ENCODE measurements at places on chromosomes 5 and 9.

DNA sequence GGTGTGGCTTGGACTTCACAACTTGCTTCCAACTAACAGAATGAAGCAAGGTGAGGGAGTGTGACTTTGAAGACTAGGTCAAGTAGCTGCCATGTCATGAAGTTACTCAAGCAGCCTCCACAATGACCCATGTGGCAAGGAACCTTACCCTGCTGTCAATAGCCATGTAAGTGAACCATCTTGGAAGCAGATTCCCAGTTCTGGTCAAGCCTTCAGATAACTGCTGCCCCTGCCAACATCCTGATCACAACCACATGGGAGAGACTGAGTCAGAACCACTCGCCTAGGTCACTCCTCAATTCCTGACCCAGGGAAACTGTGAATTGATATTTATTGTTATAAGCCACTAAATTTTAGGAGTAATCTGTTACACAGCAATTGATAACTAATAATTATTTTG, 10.9 kb downstream of the ZCCHC10 start:
- no peak for DNase-seq

DNA sequence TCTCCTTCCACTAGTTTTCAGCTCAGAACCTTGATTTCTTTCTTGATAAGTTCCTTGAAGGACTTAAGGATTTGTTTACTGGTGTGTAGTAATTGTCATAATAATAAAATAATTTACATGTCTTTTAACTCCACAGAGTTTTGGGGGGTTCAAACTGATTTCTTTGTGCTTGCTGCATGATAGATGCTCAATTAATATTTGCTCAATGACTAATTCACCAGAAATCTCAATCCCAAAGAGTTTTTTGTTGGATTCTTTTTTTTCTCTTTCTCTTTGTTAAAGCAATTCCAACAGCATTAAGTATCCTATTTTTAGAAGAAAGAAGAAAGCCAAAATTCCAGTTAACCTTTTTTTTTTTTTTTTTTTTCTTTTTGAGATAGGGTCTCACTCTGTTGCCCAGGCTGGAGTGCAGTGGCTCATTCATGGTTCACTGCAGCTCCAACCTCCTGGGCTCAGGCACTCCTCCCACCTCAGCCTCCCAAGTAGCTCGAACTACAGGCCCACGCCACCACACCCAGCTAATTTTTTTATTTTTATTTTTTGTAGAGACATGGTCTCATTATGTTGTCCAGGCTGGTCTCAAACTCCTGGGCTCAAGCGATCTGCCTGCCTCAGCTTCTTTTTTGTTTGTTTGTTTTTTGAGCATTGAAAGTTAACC, 10.8 kb downstream of the FAF2 start:
- DNase-seq: no peak

- DNase-seq: no peak
Observed at GRCh38 chr5:5739490-5739945, 317.0 kb downstream of the ICE1 start.

DNA sequence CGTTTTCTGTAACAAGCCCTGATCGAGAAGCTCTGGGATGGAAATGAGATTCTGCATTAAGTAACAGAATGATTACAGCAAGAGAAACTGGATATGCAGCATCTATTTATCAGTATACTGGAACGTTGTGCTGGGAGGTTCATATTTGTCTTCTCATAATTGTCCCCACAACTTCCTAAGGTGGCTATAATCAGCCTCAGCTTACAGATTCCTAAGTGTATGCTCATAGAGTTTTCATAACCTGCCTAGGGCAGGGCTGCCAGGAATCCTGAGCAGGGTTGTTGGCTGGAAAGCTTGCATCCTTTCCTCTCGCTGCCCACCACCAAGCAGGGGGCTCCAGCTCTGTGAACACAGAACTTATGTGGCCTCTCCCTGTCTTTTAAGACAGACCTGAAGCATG, 70.2 kb downstream of the FNBP1 start:
- DNase-seq: no peak

DNA sequence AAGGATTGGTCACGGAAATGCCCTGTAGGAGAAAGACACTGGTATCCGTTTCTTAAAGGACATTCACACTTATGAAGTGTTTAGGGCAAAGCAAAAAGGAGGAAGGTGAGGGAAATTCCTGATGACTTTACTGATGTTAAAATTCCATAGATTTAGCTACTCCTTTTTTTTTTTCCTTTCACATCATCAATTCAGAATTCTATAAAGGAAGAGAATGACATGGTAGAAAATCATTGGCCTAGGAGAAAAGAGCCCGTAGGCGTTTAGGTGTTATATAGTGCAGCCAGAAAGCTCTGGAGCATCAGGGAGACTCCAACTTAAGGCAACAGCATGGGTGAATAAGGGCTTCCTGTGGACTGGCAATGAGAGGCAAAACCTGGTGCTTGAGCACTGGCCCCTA, at the start of gene TSLP:
Gene TSLP (plus strand): TSS at position 301 of the 400 bp plus-strand sequence. CDS start 178 bp downstream, outside the sequence.
- no peak for DNase-seq

- peak; percentile 74 for DNase-seq
Observed at GRCh38 chr9:129496473-129497004, 124.4 kb downstream of the C9orf50 start.

- no peak for DNase-seq
Observed at GRCh38 chr5:81638471-81638870, 112.4 kb downstream of the SSBP2 start.

GRCh38 chr9:19026375-19026774, 6.6 kb downstream of the SAXO1 start:
- DNase-seq: no peak

DNA sequence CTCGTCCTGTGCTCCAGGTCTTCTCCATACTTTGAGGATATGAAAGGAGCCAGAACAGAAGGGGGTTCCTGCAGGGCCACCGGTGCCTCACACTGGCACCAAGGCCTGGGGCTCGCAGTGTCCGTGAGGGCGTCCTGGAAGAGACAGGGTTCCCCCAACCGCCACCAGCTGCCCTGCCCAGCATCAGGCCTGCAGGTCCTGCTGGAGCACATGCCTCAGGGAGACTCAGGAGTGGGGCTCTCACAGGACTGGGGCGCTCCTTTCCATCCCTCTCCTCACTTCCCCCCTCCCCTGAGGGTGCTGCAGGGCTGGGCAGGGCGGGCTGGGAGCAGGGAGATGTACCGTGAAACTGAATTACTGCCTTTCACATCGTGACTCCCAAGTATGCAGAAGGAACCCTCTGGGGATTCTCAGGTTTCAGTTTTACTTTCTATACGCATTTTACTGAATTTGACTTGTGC, 31.7 kb downstream of the CEP72 start:
- no peak for DNase-seq

GRCh38 chr5:43219120-43219519, 27.1 kb downstream of the NIM1K start:
- no peak for DNase-seq

DNA sequence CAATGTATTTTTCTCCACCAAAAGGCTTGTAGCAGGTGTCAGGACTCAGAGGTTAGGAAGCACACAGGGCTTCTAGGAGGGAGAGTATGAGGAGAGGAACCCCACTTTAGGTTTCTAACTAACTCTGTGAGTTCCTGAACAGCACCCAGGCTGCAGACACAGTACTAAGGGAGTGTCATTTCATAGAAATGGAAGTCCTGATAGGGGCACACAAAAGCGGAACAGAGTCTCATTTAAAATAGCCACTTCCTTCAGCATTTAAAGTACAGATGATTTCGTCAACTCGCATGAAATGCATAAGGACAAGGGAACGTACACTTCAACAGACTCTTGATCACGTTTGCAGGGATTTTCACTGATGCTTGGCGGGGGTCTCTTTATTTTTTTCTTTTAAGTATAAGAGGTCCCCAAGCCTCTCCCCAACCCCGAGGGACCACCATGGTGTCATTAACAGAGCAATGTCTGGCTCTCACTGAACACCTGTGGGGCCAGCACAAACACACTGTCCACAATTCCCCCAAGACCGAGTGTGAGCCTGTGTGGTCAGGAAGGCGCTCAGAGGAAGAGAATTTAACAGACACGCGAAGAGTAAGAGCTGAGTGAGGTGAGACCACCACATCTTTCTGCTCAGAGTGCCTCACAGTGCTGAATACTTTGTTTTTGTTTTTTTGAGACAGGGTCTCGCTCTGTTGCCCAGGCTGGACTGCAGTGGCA, 82.3 kb downstream of the SECISBP2 start:
- DNase-seq: no peak

DNA sequence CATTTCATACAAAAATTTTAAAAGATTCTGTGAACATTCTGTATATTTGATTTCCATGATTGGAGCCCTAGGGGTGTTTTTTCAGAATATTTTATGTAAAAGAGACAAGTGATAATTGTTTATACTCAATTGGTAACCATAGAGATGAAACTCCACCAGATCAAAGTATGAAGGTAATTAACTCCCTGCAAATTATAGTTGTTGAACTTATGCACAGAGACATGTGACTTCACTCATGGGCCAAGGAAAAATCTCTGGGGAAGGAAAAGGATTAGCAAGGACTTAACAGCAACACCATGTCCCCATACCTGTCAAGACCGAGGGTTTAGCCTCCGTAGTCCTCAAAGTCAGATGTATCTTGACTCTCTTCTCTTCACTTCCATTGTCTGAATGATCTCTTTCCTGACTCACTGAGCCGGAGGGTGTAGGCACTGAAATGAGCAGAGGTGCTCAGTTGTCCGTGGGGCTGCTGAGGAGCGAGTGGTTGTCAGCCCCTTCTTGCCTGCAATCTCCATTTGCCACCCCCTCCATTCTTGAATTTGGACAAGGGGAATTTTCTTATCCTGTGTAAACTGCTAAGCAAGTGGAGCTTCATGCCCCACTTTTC, 17.5 kb upstream of the CXCL14 start:
- DNase-seq: no peak

DNA sequence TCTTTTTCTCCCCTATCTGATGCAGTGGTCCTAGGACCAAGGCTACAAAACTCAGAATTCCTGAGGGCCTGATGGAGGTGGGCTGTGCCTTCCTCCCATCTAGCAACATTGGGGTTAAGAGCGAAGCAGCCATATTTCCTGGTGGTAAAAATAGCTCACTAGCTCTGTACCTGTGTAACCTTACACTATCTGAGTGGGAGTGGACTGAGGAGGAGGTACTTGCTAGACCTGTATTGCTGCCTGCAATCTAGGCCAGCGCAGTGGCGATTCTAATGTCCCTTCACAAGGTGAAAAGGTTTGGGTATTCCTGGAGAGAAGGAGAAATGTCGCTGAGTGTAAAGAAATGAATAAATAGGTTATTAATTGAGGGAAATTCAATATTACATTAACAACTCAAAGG, 80.2 kb upstream of the LIFR start:
- no peak for DNase-seq

DNA sequence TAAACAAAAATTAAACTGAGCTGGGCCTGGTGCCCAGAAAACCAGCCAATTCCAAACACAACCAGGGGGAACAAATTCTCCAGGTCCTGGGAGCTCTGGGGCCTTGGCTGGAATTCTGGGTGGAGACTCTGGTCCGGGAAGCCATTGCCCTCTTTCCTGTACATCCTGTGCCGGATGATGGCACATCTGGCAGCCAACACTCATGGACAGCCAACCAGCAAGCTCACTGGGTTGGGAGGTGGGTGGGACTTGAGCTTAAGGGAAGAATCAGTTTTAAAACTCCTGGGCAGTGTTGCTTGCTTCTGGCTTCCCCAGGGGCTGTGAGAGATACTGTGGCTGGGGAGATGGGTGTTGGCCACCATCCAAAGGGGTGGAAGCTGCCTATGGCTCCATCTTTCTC, 56.1 kb downstream of the PCDH1 start:
- DNase-seq: no peak

DNA sequence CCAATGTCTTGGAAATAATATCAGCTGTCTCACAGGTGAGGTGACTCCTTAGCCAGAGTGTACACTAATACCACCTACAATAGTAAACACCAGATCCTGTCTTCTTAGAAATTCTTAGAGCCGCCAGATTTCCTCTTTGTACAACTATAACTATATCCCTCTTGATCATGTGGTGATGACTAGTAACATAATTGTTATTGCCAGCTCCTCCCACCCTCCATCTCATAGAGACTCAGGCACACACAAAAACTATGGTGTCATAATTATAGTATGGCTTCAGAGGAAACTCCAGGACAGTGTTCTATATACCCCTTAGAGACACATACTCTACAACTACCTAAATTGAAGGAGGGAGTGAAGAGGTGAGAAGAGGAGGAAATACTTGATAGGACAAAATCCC, 33.1 kb downstream of the PGGT1B start:
- no peak for DNase-seq

- no peak for DNase-seq
Observed at GRCh38 chr5:102622262-102622661, 123.5 kb upstream of the SLCO6A1 start.

DNA sequence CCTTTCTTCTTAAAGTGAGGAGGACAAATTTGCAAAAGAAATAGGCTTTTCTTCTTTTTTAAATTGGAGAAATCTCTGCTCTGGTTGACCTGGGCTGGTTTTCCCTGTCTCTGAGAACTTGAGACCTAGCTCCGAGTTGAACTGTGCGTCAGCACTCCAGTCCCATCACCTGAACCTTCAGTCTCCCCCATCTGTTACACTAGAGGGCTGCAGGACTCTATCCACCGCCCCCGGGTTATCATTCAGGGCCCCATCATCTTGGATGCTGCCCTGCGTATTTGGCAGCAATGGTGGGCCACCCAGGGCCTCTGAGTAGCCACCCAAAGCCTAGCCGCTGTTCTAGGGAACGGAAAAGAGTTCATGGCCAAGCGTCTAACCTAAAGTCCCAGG, 2.5 kb downstream of the FOXE1 start:
- DNase-seq: no peak

DNA sequence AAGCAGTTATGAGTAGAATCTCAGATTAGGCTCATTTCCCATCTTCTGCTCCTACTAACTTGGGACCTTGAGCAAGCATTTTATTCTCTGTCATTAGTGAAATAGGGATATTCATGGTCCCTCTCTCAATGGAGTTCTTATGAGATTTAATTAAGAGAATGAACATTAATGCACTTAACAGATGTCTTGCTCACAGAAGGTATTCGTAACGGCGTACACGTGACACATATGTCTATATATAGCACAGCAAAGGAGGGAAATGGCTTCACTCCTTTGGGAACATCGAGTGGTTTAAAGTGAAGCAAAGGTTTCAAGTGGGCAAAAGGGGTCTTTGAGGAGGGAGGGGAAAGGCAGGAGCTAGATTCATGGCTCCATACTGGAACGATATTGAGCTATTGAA, 24.6 kb downstream of the KDM4C start:
- no peak for DNase-seq

DNA sequence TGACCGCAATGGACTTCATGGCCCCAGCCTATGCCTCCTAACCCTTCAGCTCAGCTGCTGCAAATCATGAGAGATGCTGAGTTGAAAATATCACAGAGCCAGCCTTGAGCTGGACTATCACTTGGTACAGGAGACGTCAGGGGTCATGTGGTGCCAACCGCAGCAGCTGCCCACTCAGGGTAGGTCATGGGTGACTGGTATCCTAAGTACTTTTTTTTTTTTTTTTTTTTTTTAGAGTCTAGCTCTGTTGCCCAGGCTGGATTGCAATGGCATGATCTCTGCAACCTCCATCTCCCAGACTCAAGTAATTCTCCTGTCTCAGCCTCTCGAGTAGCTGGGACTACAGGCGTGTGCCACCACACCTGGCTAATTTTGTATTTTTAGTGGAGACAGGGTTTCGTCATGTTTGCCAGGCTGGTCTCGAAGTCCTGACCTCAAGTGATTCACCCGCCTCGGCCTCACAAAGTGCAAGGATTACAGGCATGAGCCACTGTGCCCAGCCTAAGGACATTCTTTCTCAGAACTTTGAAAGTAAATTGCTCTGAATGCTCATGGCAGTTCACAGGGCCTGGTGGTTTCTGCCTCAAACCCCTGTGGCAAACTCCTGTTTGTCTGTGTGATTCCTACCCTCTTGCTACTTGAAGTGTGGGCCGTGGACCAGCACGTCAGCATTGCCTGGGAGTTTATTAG, 21.3 kb downstream of the WWC1 start:
- DNase-seq: no peak

Data from CD4-positive, alpha-beta T cell treated with Interferon alpha-2 for 1 hour (primary cell).